D341Med (cell line): ENCODE measurements at places on chromosomes 5 and 9.

- no peak for DNase-seq
These were observed 19.3 kb downstream of the BRD3 start for GRCh38 chr9:134048582-134048968.

DNA sequence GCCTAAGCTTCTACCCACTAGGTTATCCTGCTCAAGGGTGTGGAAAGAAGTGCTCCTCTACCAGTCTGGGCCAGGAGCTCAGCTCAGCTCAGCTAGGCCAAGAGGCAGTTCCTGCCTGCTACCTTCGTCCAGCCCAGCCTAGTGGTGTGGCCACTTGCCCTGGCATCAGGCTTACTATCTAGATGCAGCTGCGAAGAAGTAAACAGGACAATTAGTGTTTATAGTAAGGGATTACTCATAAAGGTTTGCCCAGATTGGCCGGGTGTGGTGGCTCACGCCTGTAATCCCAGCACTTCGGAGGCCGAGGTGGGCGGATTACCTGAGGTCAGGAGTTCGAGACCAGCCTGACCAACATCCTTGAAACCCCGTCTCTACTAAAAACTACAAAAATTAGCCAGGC is 12.8 kb upstream of the SPATA24 start:
- no peak for DNase-seq

DNA sequence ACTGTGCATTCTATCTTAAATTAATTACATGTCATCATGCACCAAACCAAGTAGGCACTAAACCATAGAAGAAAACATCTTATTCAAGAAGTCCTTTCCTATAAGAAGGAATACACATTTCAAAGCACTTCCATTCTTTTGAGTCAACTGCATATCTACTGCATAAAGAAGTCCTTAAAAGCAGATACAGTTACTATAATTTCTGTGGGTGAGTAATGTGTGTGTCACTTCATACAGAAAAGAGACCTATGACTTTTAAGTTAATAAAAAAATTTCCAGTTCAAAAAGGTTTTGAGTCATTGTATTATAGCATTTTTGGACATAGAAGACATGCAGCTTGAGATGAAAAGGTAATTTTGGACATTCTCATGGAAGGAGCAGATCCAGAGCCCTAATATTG is 125.0 kb downstream of the DTWD2 start:
- no peak for DNase-seq

GRCh38 chr9:119164716-119165115 is 204.5 kb downstream of the BRINP1 start:
- DNase-seq: no peak
